ENCODE measurements at places on chromosomes 1 and 21.

DNA sequence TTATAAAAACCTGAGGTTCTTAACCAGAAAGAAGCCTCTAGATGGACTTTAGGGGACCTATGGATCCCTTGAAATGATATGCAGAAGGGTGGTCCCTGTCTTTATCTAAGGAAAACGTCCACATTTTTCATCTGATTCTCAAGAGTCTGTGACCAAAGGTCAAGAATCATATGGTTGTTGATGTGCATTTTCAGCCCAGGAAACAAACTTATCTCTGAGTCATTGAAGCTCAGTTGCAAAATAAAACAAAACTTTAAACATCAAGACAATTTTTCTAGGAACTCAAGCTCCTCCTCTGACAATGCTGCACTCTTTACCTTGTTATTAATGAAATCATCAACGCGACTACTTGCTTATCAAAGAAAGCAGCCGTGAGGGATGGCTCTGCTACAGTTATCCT is 83.3 kb downstream of the TIAM1 start:
- DNase-seq = no peak

DNA sequence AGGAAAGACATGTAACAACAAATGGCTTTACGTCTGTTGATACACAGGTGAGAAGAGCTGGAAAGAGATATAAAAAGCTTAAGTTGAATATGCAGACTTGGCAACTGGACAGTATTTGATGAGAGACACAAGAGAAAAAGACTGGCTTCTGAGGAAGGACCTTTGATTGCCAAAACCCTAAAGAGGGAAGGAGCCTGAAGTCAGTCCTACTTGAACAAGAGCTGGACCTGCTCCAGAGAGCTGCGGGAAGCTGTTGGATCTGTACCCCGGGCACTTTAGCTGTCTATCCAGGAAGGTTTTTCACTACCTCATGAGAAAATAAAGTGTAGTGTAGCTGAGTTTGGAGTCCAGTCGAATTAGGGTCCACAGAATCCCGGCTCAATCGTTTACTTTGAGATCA is 25.3 kb upstream of the LRRC8B start:
- DNase-seq = no peak

DNA sequence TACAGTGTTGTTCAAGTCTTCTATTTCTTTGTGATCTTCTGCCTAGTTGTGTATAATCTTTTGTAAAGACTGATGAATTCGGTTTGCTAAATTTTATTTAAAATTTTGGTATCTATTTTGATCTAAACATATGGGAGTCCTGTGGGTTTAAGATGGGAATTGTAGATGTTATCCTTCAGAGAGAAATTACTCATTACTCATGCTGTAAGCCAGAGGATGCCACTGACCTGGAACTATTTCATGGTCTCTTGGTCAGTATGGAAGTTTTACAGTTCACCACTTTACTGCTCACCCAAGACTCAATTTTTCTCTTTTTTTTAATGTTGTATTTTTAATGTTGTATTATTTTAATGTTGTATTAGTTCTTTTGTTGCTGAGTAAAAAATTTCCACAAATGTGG is 138.6 kb upstream of the B3GALT2 start:
- no peak for DNase-seq

DNA sequence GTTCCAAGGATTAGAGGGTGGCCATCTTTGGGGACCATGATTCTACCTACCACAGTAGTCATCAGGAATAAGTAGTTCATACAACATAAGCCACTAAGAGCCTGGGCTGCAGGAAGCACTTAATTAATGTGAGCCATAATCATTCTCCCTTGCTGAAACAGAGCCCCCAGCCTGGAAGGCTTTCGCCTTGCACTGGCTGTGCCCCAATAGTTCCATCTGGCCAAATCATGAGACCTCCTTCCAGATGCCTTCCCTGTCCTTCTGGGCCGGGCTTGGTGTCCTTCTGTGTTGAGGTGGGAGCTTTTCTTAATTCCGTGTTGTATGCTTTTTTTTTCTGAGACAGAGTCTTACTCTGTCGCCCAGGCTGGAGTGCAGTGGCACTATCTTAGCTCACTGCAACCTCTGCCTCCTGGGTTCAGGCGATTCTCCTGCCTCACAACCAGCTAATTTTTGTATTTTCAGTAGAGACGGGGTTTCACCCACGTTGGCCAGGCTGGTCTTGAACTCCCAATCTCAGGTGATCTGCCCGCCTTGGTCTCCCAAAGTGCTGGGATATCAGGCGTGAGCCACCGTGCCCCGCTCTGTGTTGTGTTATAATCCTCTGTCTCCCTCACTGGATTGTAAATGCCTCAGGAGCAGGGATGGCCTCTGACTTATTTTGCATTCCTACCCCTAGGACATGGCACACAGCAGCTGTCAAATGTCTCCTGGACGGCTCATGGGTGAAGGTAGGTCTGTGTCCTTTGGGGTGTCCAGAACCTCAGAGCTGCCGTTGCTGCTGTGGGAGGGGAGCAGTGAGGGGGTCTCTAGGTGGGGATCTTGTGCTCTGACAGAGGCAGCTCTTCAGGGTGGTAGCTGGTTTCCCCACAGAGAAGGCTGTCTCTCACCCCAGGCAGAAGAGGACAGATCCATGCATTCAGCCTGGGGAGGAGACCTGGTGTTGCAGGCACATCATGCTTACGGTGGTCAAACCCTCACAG is 10.1 kb downstream of the GNG4 start:
- no peak for DNase-seq

- DNase-seq = no peak
Measured at GRCh38 chr1:76867342-76868130, at the start of gene ST6GALNAC5. TSS of gene ST6GALNAC5 (plus strand) at chr1:76867480.

DNA sequence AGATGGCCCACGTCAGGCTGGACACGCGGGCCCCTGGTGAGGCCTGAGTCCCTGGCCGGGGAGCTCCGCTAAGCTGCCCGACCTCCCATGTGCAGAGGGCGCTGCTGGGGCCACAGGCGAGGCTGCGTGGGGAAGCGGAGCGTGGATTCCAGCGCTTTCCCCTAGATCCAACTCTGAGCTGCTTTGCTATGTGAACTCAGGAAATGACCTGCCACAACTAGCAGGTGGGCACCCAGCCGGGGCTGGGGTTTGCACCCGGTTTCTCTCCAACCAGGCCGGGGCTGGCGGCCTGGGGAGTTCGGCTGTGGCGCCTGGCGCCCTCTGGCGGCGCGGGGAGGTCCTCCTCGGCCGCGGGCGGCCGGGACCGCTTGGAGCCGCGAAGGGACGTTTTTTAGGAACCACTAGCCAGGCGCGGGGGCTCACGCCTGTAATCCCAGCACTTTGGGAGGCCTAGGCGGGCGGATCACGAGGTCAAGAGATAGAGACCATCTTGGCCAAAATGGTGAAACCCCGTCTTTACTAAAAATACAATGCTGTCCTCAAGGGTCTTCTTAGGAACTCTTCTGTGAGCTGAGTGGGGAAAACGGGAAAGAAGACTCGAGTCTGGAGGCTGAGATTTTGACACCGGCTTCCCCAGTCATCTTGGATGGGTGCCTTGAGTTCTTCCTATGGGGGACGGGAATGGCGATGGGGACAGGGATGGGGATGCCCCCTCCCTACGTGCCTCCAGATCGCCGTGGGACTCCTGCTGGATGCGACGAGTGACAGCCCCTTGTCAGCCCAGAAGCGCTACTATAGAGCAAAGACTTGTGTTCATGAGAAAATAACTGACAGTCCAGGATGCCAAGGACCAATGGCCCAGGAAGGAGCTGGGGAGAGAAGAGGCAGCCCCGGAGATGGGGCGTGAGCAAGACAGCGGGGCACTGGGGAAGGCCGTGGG is 12.6 kb downstream of the PYCR2 start:
- DNase-seq = peak; percentile 70

Measured in erythroblast (primary cell).